ENCODE measurements at places on chromosomes 5 and 9.

GRCh38 chr9:73067074-73067473 is 84.6 kb upstream of the ANXA1 start:
- no peak for DNase-seq

- DNase-seq = no peak
Observed at GRCh38 chr9:116596646-116597045, 90.5 kb upstream of the TRIM32 start.

DNA sequence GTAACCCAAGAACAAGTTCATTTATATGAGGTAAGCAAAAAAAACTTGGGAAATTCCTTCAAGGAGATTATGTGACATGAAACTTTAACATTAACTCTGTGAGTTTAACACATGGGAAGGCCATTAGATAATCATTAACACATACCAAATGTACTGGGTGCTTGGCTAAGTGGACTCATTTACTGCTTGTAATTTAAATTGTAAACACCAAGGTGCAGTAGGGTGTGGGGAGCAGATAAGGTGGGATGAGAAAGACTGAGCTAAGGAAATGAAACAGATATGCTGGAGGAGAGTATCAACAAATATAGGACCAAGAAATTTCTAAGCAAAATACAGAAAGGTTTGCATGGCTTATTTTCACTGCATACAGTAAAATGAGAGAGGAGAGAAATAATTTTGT is 2384.8 kb upstream of the ACO1 start:
- DNase-seq = no peak

GRCh38 chr5:118193194-118193905 is 795.0 kb downstream of the DTWD2 start:
- peak; percentile 9 for DNase-seq

GRCh38 chr5:110968246-110969005 is 103.1 kb upstream of the TSLP start:
- no peak for DNase-seq

- DNase-seq = no peak
Observed at GRCh38 chr5:89208392-89208791, 325.4 kb upstream of the MEF2C start.

GRCh38 chr9:88447431-88447830 is 59.2 kb downstream of the SPIN1 start:
- DNase-seq = no peak

GRCh38 chr9:127305206-127305837 is 40.7 kb downstream of the GARNL3 start:
- no peak for DNase-seq

- peak; percentile 11 for DNase-seq
Observed at GRCh38 chr5:68374796-68375518, 159.4 kb downstream of the PIK3R1 start.

DNA sequence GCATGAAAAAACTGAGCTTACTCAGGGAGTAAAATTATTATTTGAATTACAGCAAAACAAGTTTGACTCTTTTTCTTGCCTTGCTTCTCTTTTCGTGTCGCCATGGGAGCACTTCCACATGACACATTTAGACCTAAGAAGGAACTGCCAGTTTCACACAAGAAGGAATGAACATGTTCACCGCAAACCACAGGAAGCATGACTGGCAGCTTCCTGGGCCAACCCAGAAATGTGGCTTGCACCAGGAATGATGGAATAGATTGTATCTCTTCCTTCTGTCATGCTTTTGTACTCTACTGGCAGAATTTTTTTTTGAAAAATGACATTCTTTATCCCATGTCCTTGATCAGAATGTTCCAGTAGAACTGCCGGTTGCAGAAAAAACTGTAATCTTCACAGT is 32.9 kb upstream of the MAN2A1 start:
- peak; percentile 50 for DNase-seq

- peak; percentile 70 for DNase-seq
Observed at GRCh38 chr5:55903121-55903701, 52.1 kb downstream of the IL31RA start.

DNA sequence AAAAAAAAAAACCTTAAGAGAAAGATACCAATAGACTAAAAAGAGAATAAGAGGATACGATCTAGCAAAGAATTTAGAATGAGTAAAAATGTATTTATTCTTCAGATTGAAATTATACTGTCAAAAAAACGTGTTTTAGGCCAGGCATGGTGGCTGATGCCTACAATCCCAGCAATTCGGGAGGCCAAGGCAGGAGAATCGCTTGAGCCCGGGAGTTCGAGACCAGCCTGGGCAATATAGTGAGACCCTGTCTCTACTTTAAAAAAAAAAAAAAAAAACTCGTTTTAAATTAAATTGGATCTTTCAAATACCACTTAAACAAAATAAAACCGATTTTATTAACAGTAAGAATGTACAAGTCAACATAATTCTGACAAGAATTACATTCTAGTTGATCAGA is 41.8 kb downstream of the FBXL17 start:
- DNase-seq = no peak

DNA sequence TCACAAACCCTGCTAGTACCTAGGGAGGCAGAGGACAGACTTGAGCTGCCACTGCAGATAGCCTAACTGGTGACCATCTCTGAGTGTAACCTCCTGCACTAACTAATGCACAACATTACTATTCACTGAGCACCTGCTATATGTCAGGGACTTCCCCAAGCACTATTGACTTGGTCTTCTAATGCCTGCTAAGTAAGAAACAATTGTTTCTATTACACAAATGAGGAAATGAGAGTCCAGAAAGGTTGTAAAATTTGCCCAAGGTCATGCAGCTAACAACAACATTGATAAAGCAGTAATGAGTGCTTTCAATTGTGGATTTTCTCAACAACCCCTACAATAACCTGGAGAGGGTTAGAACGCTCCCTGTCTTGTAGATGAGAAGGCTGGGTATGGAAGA is 183.7 kb downstream of the ZNF462 start:
- DNase-seq = no peak

DNA sequence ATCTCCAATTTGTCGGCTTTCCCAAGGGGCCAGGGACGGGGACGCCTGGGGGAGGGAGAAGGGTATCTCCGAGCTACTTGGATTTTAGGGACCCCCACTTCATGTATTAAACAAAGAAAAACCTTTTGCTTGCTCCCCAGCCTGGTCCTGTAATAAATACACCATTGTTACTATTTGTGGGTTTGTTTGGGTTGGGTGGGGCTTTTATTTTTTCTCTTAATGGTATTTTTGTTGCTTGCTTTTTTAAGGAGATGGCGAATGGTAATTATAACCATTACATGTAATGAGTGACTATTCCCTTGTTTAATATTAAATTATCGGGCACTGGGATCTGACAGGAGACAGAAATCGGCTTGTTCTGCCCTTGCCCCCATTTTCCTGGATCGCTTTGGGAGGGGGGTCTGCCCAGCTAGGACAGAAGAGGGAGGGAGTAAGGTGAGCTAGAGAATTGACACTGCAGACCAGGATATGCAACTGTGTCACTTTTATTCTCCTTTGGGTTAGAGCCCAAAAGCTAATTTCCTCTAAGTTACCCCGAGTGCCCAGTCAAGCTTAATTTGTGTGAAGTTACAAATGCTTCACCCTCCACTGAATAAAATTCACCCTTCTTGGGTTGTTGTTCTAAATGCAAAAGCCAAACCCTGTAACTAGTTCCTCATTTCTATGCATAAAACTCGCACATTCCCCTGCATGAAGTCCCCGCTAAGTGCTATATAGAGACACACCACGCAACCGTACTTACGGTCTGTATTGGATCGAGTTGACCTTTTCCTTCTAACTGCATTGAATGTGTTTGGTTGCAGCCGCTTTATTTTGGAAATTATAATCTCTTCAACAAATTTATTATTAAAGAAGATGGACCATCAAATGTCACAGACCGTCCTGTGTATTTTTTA is 1.6 kb upstream of the ZNF608 start:
- peak; percentile 60 for DNase-seq

GRCh38 chr5:143755966-143756365 is 56.0 kb upstream of the HMHB1 start:
- DNase-seq = no peak

DNA sequence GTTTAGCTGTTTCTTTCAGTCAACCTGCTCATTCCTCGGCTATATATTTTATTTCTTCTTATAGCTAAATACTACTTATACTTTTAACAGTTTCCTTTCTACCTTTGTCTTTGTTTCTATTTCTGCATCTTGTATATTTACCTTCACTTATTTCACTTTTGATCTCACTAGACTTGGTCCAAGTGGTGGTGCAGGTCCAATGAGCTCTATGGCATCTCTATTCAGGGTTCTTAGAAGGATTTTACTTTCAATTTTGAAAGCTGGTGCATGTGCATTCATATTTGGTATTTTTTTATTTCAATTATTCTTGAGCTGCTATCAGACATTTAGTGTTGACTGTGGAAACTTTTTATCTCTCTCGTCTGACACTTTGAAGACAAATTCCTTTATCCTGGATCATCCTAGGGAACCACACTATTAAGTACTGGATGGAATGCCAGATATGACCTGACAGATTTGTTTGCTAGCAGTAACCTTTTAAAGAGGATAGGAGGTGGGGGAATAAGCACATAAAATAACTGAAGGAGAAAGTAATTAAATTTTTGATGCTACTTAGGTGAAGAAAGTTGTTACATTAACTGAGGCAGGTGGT is 123.1 kb upstream of the PJA2 start:
- no peak for DNase-seq

- peak; percentile 58 for DNase-seq
Observed at GRCh38 chr9:80994892-80995291, 694.5 kb downstream of the TLE1 start.

- no peak for DNase-seq
Observed at GRCh38 chr9:19935422-19935821, 146.6 kb upstream of the SLC24A2 start.

DNA sequence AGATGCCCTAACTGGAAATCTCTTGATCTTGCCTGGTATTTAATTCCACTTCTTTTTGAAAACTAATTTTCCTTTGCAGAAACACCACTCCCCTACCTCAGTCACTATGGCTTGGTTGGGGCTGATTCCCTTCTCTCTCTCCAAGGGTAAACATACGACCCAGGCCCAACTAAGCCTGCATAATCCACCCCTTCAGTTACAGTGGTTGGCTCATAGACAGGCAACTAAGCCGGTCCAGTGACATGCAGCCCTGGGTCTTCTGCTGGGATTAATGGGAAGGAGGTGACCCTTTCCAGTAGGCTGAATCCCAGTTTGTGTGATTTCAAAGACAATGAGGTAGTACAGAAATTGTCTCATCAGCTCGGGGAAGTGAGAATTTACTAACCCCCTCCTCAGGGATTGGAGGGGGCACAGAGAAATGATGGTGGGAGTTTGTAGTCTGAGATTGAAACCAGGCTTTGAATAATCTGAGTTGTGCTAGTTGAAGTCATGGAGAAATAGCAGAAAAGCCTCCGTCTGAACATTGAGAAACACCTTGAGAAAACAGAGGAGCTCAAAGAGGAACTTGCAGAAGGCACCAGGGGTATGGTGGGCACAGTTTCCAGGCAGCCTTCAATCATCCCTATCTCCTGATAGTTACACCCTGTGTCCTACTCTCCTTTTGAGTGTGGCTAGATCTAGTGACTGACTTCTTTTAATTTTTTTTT is 148.9 kb downstream of the GCNT1 start:
- DNase-seq = no peak

DNA sequence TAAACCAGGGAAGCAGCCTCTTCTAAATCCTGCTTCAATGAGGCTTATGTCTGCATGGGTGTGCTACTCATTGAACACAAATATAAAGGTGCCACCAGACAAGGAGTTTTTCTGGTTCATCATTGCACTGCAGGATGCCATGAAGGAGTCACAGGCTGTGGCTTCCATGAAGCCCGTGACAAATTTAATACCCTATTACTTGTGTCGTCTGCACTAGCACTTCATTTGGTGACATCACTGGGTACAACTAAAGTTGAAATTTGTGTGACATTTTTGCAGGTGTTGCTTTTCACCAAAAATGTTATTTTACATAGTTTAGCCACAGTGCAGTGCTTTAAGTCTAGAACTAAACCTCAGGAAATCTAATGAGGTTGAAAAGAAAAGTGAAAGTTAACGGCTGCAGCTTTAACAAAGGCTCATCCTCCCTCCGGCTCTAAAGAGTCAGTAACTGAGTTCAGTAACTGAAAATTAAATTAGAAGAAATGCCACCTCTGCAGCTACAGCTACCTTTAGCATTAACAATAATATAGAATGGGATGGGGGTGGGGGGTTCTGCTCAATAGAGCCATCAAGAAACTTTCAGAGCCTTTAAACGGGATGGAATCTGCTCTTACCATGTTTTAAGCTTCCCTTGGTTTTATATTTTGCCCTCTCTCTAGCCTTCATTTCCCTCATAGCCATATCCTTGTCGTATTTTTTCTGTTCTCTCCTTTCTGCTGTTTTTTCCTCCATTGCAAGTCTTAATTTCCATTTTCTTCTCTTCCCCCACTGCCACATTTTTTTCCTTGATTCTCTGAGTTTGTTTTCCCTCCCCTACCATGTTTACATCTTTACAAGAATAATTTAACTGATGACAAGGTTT is 233.8 kb upstream of the TMEM161B start:
- DNase-seq = peak; percentile 39

DNA sequence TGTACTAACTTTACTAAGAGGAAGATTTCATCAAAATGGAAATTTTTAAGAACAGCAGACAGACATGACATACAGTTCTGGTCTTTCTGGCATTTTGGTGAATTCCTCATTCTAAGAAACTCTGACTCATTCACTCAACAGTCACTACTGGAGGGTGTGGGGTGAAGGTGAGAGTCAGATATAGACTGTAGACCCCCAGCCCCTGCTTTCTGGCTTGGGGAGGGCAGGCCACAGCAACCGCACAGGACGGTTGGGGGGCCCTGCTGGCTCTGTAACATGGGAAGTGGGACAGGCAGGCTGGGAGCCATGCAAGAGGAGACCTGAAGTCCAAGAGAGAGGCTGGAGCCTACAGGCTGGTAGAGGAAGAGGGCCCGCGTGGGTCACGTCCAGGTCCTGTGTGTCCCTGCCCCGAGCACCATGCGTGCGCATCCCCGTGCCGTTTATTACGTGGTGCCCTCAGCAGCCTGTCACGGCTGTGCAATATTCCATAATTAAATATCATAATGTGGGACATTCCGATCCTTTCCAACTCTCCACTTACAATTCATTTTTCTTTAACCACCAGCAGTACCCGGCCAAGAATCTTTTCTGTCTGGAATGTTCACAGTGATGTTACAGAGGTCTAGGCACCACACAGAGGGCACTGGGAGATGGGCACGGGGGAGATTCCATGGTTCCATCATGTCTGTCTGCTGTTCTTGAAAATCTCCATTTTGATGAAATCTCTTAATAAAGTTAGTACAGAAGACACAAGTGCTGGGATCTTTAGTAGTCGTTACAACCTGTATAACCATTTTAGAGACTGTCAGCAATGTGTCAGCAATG is 75.5 kb downstream of the SEMA4D start:
- no peak for DNase-seq

GRCh38 chr9:136960212-136960937 is 8.3 kb downstream of the LCN12 start:
- DNase-seq = no peak

All from fibroblast of lung (primary cell).